ENCODE measurements at places on chromosomes 12 and 14. TPM values are rescaled to one million over a fixed set of nuclear protein-coding genes. Genes with fewer than 3 reads are reported as not detected.

The SIX4 gene
- total RNA-seq, result 0.10 TPM

The RPL41 gene
- total RNA-seq, result 5,493 TPM

The DPPA3 gene
- not detected for total RNA-seq

The NANOG gene
- total RNA-seq, result not detected

The CLMN gene
- 9.0 TPM for total RNA-seq
